Hematopoietic multipotent progenitor cell treated with erythropoietin and hydrocortisone succinate and interleukin-3 and kit ligand, for 15 days (in vitro differentiated cells): ENCODE measurements at places on chromosomes 3 and 15.

DNA sequence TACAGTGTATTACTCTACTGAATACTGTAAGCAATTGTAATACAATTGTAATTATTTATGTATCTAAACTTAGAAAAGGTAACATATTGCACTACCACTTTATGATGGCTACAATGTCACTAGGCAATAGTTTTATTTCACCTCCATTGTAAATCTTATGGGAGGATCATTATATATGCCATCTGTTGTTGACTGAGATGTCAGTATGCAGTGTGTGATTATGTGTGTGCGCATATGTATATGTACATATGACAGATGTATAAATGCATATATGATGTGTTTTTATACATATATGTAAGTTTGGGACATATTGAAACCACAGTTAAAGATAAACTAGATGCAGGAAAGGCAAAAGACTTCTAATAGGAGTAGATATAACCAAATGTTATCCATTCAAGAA is 8.5 kb downstream of the IGSF10 start:
- no peak for DNase-seq

GRCh38 chr15:35958975-35959374 is 413.0 kb upstream of the DPH6 start:
- no peak for DNase-seq

DNA sequence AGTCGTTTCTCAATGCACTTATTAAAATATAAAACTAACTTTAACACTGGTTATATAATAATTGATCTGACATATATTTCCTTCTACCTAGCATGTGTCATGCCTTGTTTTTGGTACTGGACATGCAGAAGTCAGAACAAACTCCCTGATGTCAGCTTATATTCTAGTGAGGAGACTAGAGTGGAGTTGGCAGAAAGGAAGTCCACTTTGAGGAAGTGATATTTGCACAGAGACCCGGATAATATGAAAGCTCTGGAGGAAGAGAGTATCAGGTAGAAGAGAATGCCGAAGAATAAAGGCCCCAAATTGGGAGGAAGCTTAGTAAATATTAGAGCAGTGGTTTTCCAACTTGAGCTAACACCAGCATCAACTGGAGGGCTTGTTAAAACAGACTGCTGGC is 24.6 kb upstream of the ZNF280D start:
- no peak for DNase-seq

DNA sequence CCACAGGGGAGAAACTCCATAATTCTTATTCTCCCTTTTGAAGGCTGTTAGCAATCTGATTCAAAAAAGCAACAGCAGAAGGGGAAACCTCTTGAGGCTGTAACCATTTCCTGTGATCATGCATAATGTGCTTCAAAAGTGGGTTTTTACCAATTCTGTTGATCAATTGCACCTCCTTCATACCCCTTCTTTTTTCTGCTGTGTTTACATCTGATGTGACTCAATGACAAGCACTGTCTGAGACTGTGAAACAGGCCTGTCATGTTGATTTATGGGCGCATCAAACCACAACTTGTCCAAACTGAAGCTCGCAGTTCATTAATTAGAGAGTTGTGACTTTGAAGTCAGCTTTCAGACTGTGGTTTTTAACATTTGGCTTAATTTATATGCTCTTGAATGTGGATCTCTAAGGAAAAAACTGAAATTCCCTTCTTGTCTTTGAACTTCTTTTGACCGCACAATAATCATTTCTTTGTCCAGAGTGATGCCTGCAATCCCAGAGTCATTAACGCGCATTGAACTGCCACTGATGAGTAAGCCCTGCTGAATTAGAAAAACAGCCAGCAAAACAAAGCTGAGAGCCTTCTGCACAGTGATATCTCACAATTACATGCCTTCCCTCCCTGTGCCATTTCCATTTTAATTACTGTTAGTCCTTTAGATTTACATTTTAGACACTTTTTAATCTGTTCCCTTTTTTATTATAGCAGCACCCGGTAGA is 532.8 kb downstream of the FOXP1 start:
- DNase-seq, result no peak
